Mammary epithelial cell (primary cell): ENCODE measurements at places on chromosomes 13 and 19. TPM values are rescaled to one million over a fixed set of nuclear protein-coding genes. Genes with fewer than 3 reads are reported as not detected.

The ATP4B gene
- polyA plus RNA-seq = not detected

The APC2 gene
- polyA plus RNA-seq = 0.08 TPM

The ALKBH6 gene
- polyA plus RNA-seq = 31.9 TPM

The DHDH gene
- polyA plus RNA-seq = 3.7 TPM

The URAD gene
- polyA plus RNA-seq = not detected

The PEAK3 gene
- not detected for polyA plus RNA-seq

The LILRA1 gene
- polyA plus RNA-seq = not detected

The SLC8A2 gene
- polyA plus RNA-seq = 0.07 TPM

The CDX2 gene
- not detected for polyA plus RNA-seq

The IFNL1 gene
- not detected for polyA plus RNA-seq

The GNA15 gene
- polyA plus RNA-seq = 57.1 TPM

The LILRB1 gene
- not detected for polyA plus RNA-seq

The KL gene
- not detected for polyA plus RNA-seq

The MEIS3 gene
- polyA plus RNA-seq = 3.3 TPM

The FAM83E gene
- 0.07 TPM for polyA plus RNA-seq

The RASGRP4 gene
- polyA plus RNA-seq = not detected

The CEACAM4 gene
- polyA plus RNA-seq = not detected

The PODNL1 gene
- polyA plus RNA-seq = 3.6 TPM

The CLDND2 gene
- polyA plus RNA-seq = not detected

The KLHL26 gene
- polyA plus RNA-seq = 2.6 TPM

The SIAH3 gene
- not detected for polyA plus RNA-seq

The ZNF724 gene
- 4.0 TPM for polyA plus RNA-seq

The LILRA6 gene
- not detected for polyA plus RNA-seq

The REEP6 gene
- polyA plus RNA-seq = 1.2 TPM
